Body of pancreas (tissue), 4 donors: ENCODE measurements at places on chromosomes 3 and 15. TPM values are rescaled to one million over a fixed set of nuclear protein-coding genes. Genes with fewer than 3 reads are reported as not detected.

The ZNF774 gene
- 9.6 TPM for total RNA-seq

DNA sequence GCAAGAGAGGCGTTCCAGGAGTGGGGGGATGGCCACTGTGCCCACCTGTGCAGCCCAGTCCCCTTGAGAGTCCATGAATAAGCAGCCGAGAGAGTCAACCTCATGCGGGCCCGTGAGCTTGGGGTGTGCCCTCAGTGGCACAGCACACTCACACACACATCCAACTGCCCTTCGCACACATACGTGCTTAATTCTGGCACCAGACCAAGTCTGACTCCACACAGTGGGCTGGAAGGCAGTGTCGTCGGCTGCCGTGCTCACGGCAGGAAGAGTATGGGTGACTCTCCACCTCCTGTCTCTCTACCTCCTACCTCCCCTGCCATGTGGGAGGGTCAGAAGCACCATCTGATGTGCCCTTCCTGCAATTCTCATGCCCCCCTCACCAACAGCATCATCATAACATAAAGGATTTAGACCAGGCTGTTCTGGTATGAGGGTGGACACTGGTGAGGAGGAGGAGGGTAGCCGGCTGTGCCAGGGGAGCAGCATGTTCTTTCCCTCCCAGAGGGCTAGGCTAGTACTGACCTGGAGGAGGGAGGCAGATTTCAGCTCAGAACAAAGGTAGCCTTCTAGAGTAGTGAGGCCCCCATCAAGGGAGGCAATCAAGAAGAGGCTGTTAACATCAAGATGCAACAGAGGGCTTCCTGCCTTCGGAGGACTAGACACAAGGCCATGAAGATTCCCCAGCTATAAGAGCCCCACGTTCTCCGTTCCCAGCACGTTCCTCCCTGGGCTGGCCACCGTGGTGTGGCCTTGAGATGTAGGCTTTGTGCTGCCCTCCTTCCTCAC, 5.3 kb upstream of the STRA6 start:
- no peaks in the 10 kb centered on the region for H3K27me3 ChIP-seq
- H3K27ac ChIP-seq: no peak overlapping the region
- DNase-seq: no peak
- H3K36me3 ChIP-seq: no peaks in the 10 kb centered on the region
- no peak overlapping the region for H3K4me3 ChIP-seq
- H3K4me1 ChIP-seq: peaks cover 13% of the 10 kb centered on the region

GRCh38 chr3:177055605-177056571, 141.4 kb downstream of the TBL1XR1 start:
- H3K4me1 ChIP-seq: no peaks in the 10 kb centered on the region
- H3K4me3 ChIP-seq: no peak overlapping the region
- no peaks in the 10 kb centered on the region for H3K36me3 ChIP-seq

- H3K4me3 ChIP-seq: no peak overlapping the region
- H3K27me3 ChIP-seq: no peaks in the 10 kb centered on the region
- no peak for DNase-seq
These were observed 543.1 kb downstream of the NTRK3 start for GRCh38 chr15:87713475-87713879.

DNA sequence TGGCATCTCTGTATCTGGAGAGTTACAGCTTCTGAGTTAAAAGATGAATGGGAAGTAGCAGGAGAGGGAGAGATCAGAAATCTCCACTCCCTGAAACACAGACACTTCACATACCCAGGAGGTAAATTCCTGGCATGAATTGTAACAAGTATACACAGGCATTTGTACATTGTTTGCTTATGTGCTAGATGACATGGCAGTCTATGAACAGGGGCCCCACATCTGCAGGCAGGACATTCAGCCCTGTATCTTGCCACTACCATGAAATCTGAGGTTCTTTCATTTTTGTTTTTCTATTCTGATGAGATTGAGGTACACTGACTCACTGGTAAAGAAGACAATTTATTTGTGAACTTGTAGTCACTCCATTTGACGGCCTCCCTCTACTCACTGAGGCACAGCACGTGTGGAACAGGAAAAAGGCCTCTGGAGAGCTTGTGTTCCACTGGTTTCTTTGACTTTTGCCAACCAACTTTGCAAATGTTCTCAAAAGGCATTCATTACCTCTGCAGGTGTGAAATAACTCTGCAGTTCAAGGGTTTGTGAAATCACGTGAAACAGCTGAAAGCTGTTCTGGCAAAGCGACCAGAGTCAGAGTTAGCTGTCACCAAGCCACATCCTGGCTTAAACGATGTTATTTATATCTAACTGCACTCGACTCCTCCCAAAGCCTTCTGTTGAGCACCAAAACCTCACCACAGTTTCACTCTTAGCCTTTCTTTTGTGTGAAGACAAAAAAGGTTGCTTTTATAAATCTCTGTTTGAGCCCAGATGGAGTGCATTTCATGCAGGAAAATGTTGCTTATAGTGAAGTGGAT, 401.3 kb upstream of the CFAP20DC start:
- H3K27me3 ChIP-seq: no peaks in the 10 kb centered on the region
- peaks cover 7% of the 10 kb centered on the region for H3K4me1 ChIP-seq
- no peak overlapping the region for H3K4me3 ChIP-seq
- H3K36me3 ChIP-seq: no peaks in the 10 kb centered on the region

GRCh38 chr3:69562020-69562419, 176.1 kb upstream of the FRMD4B start:
- H3K4me1 ChIP-seq: peaks cover 7% of the 10 kb centered on the region
- DNase-seq: no peak
- H3K4me3 ChIP-seq: no peak overlapping the region
- H3K36me3 ChIP-seq: no peaks in the 10 kb centered on the region
- H3K27ac ChIP-seq: no peak overlapping the region
